GF-D8 (cell line): ENCODE measurements at places on chromosomes 1 and 21.

DNA sequence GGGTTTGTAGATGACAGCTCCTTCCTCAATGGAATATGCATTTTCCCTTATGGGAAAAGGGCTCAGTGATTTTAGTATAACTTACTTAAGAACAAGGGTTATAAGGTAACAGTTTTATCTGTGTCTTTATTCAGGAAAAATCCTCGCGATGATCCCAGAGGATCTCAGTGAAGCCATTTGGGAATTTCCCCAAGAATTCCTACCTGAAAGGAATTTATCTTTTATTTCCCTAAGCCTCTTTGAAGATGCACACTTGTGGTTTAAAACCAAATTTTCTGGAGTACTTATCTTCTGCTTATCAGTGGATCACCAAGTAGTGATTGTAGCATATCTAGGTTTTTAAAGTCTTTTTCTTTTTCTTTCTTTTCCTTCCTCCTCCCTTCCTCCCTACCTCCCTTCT is 58.8 kb downstream of the AK4 start:
- no peak for DNase-seq

DNA sequence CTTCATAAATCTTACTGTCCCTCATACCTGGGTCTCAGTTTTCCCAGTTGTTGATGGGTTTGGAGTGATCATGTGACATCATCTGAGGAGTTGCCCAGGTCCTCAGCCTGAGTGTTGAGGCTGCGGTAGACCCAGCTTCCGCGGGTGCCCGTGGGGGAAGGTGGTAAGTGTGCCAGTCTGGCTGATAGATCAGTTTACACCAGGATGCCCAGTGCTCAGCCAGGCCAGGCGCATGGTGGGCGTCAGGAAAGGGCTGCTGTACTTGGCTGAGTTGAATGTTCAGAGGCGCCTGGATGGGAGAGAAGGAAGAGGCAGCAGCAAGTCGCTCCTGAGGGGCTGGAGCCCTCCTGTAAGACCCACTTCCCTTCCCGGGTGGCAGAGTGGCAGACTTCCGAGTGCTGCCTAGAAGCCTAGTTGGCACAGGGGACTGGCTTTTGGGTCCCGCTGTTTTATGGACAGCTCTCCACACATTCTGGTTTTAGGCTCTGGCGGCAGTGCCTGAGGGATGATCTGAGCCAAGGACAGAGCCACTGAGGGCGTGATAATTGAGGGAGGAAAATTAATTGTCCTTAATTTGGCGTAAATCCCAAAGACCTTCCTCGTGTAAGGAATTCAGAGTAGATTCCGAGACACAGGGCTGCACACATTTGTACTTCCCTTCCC is 35.8 kb downstream of the PTPRF start:
- no peak for DNase-seq

GRCh38 chr1:99670583-99670982 is 24.7 kb downstream of the PALMD start:
- DNase-seq: no peak

- no peak for DNase-seq
These were observed 209.5 kb upstream of the POU3F1 start for GRCh38 chr1:38256072-38256471.

DNA sequence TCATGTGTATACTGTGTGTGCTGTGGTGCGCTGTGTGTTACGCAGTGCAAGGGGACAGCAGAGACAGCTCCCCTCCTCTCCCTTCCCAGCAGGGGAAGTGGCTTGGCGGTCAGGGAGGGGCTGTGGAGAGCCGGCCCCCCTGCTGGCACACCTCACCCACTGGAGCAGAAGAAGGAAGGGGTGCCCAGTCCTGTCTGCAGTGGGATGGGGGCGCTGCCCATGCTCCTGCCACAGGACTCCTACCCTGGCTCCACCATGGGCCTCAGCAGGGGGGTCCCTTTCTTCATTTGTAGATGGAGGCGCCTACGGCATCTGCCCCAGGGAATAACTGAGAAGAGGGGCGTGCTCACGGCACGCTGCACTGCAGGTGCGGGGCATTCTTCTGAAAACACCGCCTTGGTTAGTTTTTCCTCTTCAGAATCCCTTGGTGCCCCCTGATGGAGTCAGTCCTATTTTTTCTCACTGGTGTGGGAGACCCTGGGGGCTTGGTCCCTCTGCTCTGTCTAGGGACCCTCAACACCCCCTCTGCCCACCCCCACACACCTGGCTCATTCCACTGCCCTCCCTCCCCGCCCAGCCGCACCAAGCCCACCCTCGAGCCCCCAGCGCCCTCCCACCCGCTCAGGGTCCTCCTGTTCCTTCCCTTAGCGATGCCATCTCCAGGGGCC is 13.8 kb upstream of the LDLRAP1 start:
- no peak for DNase-seq

GRCh38 chr1:165116732-165117131 is 239.8 kb downstream of the LMX1A start:
- DNase-seq: no peak

DNA sequence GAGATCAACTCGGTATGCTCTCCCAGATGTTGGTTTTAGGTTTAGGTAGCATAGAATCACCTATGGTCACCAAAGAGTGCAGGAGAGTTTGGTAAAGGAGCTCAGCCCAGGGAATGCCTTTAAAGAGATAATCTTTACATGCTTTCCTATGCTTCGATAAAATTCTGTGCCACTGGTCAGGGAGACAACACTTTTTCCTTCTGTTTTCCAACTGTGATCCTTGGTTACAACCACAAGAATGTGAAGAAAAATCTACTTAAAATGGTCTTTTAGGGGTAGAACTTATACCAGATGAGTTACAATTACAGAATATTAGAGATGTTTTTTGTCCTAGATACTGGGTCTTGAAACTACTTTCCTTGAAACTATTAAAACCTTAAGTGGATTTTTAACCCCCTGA is 895.6 kb downstream of the TTLL7 start:
- no peak for DNase-seq

DNA sequence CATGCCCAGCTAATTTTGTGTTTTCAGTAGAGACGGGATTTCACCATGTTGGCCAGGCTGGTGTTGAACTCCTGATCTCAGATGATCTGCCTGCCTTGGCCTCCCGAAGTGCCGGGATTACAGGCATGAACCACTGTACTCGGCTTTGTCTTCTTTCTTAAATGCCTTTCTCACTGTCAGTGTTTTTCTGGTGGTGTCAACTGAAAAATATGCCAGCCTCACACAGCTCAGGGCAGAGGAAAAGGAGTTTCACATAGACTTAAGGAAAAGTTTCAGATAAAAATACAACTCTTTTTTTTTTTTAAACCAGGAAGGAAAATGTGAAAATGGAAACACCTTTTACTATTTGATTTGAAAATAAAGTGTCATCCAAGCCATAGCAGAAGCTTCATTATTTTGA is 4.6 kb upstream of the MAB21L3 start:
- DNase-seq: no peak

GRCh38 chr1:208979776-208980175 is 603.7 kb upstream of the CAMK1G start:
- DNase-seq: no peak

DNA sequence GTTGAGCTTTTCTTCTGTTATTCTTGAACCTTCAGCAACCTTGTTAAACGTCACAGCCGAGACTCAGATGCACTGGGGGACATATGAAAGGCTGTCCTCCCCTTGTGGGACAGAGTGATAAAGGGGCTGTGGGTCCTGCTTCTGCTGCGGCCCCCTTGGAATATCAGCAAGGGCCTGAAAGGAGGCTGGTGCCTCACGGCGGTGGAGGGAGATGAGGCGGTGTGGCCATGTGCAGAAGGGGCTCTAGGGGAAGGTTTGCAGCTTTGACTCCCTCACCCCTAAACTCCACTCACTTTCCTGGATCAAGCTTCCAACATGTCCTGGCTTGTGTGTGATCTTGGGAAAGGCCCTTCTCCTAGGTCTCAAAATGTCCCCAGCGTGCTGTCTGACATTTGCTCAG is 270.7 kb upstream of the CSF3R start:
- DNase-seq: no peak

- DNase-seq: no peak
These were observed 26.1 kb downstream of the PALMD start for GRCh38 chr1:99672038-99672437.

GRCh38 chr1:203295796-203296195 is 9.5 kb upstream of the BTG2 start:
- no peak for DNase-seq

GRCh38 chr21:21165063-21165645 is 166.9 kb downstream of the NCAM2 start:
- no peak for DNase-seq
